SK-N-MC (cell line): ENCODE measurements at places on chromosomes 1 and 21.

GRCh38 chr1:220430059-220430458, 97.9 kb upstream of the MARK1 start:
- no peak for DNase-seq

DNA sequence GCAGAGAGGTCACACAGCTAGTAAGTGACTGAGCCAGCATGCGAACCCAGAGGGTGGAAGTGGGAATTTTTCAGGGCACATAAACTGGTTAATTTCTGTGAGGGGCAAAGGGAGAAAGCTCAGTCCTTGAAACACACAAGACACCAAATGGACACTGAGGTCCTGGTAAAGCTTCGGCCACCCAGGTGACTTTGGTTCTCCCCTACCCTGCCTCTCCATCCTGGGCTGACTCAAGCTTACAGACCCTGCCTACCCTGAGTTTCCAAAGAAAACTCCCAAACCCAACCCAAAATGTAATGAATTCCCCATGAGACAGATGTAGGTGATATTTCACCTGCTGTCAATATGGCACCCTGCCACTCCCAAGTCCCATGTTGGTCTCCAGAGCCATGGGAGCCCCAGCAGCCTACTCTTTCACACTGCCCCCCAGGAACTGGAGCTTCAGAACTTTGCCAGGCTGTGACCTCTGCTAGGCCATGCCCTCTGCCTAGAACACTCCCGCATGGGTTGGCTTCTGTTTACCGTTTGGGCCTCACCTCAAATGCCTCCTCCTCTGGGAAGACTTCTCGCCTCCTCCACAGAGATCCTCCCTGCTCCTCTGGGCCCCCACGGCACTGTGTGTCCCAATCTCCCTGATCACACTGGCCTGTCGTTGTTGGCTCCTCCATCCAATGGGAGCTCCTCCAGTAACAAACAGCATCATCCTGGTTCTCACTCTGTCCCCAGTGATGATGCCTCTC, 3.7 kb upstream of the LRP8 start:
- no peak for DNase-seq

GRCh38 chr1:33623811-33624210, 151.4 kb downstream of the ZSCAN20 start:
- DNase-seq, result no peak

DNA sequence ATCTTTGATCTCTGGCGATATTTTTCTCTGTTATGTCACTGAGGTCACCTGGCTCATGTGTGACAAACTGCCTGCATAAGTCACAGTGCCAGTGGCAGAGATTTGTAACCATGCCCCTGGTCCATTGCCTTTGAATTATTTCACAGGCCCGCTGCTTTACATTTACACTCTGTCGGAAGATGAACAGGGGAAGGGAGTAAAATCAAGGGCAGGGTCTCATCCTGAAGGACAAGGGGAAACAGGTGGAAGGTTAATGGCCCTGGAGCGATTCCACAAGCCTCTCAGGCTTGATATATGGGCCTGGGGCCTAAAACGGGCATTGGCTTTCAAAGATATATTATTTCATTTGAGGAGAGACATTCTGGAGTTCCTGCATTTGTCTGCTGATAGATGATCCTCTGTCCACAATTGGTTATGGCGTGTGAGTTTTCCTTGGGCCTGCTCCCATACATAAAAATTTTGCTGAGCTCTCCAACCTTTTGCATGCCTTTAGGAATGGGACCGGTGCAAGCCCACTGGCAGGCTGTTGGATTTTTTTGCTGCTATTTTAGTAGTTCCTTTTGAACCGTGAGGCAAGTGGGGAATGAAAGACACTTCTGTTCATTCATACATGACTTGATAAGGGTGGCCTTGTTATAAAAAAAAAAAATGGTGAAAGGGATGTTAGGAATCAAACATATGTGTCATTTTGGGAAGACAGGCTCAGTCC, 51.9 kb downstream of the NR5A2 start:
- DNase-seq, result no peak

DNA sequence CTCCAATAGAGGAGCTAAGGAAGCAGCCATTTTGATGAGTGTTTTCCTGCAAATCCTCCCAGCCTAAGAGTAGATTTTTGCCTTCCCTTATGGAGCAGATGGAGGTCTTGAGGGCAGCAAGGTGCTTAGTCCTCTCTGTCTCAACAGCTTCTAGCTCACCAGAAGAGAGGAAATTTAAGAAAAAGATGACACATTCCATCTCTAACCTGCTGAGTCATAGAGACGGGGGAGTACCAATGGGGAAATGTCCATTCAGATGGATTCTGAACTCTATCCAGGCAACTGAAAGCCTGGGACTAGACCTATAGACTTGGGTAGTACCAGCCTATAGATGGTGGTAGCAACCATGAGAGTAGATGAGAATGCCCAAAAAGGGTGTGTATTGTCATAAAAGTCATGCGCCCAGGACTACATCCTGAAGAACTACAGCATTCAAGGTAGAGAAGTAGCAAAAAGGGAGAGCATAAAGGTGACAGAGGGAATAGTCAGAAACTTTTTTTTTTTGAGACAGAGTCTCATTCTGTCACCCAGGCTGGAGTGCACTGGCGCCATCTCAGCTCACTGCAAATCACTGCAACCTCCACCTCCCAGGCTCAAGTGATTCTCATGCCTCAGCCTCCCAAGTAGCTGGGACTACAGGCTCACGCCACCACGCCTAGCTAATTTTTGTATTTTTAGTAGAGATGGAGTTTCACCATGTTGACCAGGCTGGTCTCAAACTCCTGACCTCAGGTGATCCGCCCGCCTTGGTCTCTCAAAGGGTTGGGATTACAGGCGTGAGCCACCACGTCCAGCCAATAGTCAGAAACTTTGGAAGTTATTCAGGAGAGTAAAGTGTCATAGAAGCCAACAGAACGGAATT, 10.7 kb upstream of the ELOA start:
- DNase-seq, result no peak
